ENCODE measurements at places on chromosomes 7 and 10. TPM values are rescaled to one million over a fixed set of nuclear protein-coding genes. Genes with fewer than 3 reads are reported as not detected.

GRCh38 chr7:88075216-88075615 lies 141.2 kb downstream of the ADAM22 start:
- H3K36me3 ChIP-seq = no peaks in the 10 kb centered on the region
- no peaks in the 10 kb centered on the region for H3K27me3 ChIP-seq
- H3K4me3 ChIP-seq = no peak overlapping the region
- no peak overlapping the region for H3K27ac ChIP-seq
- DNase-seq = no peak
- H3K4me1 ChIP-seq = no peaks in the 10 kb centered on the region

GRCh38 chr10:10921826-10922461 lies 95.7 kb upstream of the CELF2 start:
- DNase-seq = no peak
- no peaks in the 10 kb centered on the region for H3K36me3 ChIP-seq
- H3K4me3 ChIP-seq = no peak overlapping the region

Gene LRRD1
- 0.20 TPM for polyA plus RNA-seq

DNA sequence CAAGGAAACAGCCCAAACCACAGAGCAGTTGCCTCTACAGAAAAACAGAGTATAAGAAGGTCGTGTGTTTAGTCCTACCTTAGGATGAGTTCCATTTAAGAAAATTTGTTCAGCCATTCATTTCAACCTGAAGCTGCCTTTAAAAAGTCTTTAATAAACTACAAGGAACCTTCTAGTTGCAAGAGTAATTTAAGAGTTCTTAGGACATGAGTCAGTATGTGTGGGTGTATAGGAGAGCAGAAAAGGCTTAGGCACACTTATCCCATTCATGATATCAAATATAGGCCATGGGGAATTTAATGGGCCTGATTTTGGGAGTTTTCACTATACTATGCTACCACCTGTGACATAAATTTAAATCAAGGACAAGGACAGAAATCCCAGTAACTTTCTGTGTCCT lies 496.8 kb downstream of the TFEC start:
- no peak overlapping the region for H3K4me3 ChIP-seq
- H3K36me3 ChIP-seq = no peaks in the 10 kb centered on the region
- no peak for DNase-seq
- no peaks in the 10 kb centered on the region for H3K4me1 ChIP-seq
- no peaks in the 10 kb centered on the region for H3K27me3 ChIP-seq
- no peak overlapping the region for H3K27ac ChIP-seq

Data from cardiac muscle cell (in vitro differentiated cells and primary cell).